ENCODE measurements at places on chromosomes 2 and 18.

GRCh38 chr2:136116151-136116812 is 1.7 kb downstream of the CXCR4 start:
- DNase-seq, result no peak

DNA sequence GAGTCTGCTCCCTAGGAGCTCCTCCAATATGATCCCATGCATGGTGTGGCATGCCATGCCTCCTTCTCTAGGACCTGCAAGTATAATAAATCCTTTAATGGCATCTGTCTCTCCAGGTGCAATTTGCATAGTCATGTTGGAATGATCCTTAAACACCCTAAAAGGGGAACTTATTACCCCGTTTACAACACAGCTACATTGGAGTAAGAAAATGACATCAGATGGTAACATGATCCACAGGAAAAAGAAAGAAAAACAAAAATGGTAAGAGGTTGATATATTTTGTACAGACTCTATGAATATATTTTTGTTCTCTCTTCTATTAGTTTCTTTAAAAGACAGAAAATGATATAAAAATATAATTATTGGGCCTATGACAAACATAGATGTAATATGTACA is 79.0 kb downstream of the CRACDL start:
- DNase-seq, result no peak

DNA sequence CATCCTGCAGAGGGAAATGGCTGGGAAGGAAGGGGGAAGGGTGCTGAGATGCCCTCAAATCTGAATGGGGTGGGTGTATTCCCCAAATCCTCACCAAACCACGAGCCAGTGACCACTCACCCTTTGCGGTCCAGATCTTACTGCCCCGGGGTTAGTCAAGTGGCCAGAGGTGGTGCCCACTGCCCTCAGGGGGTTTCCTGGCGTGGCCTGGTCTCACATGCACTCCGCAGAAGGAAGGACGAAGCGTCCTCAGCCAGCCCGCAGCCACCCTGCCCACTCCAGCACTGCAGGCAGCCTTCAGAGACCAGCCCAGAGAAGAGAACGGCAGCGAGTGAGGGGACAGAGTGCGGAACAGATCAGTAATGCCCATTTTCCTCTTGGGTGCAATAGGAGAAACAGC is 50.4 kb downstream of the IL1RL2 start:
- no peak for DNase-seq

DNA sequence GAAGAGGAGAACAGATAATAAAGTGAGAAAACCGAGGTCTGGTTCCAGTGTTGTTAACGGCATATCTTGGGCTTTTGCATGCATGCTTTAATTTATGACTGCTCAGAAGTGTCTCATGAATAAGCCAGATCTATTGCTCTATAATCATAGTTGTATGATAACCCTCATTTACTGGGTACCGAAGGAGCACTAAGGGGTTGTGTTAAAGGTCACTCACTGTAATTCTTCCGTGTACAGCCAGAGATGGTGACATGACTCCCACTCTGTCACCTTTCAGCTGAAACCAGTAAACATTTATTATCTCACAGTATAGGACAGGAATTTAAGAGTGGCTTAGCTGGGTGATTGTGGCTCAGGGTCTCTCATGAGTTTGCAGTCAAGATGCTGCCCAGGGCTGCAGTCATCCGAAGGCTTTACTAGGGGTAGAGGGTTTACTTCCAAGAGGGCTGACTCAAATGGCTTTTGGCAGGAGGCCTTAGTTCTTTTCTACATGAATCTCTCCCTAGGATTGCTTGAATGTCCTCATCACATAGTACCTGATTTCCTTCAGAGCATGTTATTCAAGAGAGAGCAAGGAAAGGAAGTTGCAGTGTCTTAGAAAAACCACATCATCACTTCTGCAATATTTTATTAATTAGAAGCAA is 107.0 kb downstream of the NAB1 start:
- DNase-seq, result no peak

- no peak for DNase-seq
Observed at GRCh38 chr2:54402350-54402749, 53.8 kb upstream of the SPTBN1 start.

- no peak for DNase-seq
Observed at GRCh38 chr2:18987592-18988073, 370.8 kb downstream of the OSR1 start.

DNA sequence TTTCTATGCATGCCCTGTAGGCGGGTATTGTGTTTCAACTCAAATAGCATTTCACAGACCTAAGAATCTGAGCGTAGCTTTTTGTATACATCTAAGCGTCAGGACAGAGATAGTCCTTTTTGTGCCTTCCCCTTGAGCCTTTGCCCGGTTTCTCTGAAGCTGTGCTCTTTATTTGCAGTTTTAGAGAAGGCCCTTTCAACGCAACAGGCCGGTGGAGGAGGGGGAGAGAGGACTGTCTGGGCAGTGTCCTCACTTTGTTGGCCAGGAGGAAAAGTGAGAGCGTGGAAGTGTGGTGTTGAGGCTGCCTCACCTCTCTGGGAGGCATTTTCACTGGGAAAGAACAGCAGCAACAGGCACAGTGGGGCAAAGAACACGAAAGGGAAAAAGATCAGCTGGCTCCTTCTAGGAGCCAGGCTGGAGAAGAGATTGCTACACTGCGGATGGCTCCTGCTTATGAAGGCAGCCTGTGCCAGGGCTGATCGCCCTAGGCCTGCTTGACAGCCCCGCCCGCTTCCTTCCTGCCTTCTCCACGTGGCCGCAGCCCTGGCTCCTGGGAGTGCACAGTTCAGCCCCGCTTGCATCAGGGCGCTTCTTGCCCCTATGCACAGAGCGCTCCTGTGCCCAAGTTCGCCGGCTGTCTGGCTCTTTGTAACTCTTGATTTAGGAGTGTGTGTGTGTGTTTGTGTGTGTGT is 195.6 kb upstream of the POU3F3 start:
- DNase-seq, result peak; percentile 42

- DNase-seq, result no peak
Observed at GRCh38 chr18:12403601-12404506, 3.9 kb upstream of the PRELID3A start.

DNA sequence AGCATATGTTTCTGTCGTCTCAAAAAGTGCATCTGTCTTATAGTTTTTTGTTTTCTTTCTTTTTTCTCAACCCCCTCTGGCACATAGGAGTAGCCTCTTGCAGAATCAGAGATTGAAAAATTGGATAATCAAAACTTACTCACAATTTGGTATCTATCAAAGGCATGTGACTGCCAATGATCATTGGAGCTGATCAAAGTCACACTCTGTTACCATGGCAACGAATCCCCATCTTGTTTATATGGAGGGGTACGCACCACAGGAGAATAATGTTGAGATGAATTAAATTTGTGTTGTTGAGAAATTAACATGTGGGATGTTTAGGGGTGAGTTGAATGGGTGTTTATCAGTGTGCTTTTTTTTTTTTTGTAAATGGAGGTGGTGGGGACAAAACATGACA is 458.3 kb upstream of the FANCL start:
- no peak for DNase-seq

DNA sequence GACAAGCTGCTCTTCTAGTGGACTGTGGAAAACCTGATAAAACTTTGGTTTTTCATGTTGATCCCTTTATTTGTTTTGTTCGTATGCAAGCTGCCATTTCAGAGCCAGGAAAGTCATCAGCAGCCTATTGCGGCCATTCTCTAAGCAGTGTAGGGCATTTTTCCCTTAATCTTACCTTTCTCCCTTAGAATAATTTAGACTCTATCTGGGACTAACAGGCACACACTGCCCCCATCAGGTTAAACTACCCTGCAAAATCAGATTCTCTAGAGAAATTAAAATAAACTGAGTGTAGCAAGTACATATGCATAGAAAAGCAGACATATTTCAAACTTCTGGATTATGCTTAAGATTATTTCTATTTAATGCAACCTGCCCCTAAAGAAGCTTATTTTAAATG is 347.5 kb downstream of the METTL4 start:
- DNase-seq, result no peak

DNA sequence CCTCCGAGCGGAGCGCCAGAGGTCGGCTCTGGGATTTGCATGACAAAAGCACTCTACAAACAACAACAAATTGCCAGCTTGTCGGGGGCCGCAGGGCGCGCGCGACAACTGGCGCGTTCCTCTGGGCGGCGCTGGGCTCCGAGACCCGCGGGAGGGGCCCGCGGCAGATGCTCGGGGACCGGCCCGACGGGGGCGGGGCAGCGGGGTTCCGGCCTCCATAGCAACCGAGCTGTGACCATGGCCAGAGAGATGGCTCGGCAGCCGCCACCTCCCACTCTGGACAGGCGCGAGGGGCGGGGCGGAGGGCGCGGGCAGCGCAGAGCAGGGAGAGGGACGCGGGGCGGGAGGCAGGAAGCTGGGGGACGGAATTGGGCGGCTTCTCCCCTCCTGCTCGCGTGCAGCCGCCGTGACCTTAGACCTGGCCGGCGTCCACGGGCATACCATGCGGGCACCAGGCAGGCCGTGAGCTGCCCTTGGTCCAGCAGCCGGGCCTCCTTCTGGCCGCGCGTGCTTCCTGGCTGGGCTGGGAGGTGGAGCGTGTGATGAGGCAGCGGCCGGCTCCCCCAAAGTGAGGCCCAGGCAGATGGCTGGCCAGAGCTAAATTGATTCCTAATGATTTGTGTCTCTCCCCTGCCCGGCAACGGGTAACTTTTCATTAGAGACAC is 171.5 kb downstream of the CELF4 start:
- DNase-seq, result peak; percentile 86

All from anterior cingulate cortex (tissue), 58 donors.